ENCODE measurements at places on chromosomes 1 and 21. TPM values are rescaled to one million over a fixed set of nuclear protein-coding genes. Genes with fewer than 3 reads are reported as not detected.

PAQR6 gene
- 0.20 TPM for polyA plus RNA-seq

ZYG11A gene
- polyA plus RNA-seq: 1.0 TPM

RHCE gene
- polyA plus RNA-seq: 0.25 TPM

LACTBL1 gene
- polyA plus RNA-seq: not detected

SH3BGR gene
- 2.7 TPM for polyA plus RNA-seq

PTPN7 gene
- polyA plus RNA-seq: not detected

FABP3 gene
- polyA plus RNA-seq: 19.8 TPM

ACOT11 gene
- 1.2 TPM for polyA plus RNA-seq

GRHL3 gene
- 0.04 TPM for polyA plus RNA-seq

MEAF6 gene
- polyA plus RNA-seq: 69.6 TPM

TIAM1 gene
- polyA plus RNA-seq: 2.1 TPM

TMIGD3 gene
- 0.11 TPM for polyA plus RNA-seq

LAMB3 gene
- 3.3 TPM for polyA plus RNA-seq

IGSF5 gene
- not detected for polyA plus RNA-seq

TMEM125 gene
- not detected for polyA plus RNA-seq

SPRR1A gene
- not detected for polyA plus RNA-seq

SDHC gene
- 335 TPM for polyA plus RNA-seq

FCRL5 gene
- not detected for polyA plus RNA-seq

FCN3 gene
- polyA plus RNA-seq: not detected

RGS8 gene
- not detected for polyA plus RNA-seq

DAP3 gene
- polyA plus RNA-seq: 150 TPM

SLAMF6 gene
- polyA plus RNA-seq: not detected

LRRC39 gene
- 0.32 TPM for polyA plus RNA-seq

PM20D1 gene
- 0.09 TPM for polyA plus RNA-seq

URB2 gene
- 6.2 TPM for polyA plus RNA-seq
